Activated CD4-positive, alpha-beta T cell treated with anti-CD3 and anti-CD28 coated beads, Interleukin-2, amount 10 ng/mL, durations not matched to agents 7 days and 5 days (primary cell): ENCODE measurements at places on chromosomes 2 and 18. TPM values are rescaled to one million over a fixed set of nuclear protein-coding genes. Genes with fewer than 3 reads are reported as not detected.

- H3K27ac ChIP-seq: no peak overlapping the region
- no peaks in the 10 kb centered on the region for H3K36me3 ChIP-seq
- DNase-seq: no peak
Observed at GRCh38 chr2:73028841-73029240, 42.7 kb downstream of the SFXN5 start.

GRCh38 chr18:31649978-31650719 lies 34.2 kb downstream of the B4GALT6 start:
- peaks cover 19% of the 10 kb centered on the region for H3K27me3 ChIP-seq
- H3K4me3 ChIP-seq: no peak overlapping the region
- H3K36me3 ChIP-seq: no peaks in the 10 kb centered on the region
- H3K27ac ChIP-seq: no peak overlapping the region
- no peak for DNase-seq

GRCh38 chr2:235054919-235055318 lies 103.1 kb downstream of the SH3BP4 start:
- H3K27ac ChIP-seq: no peak overlapping the region
- no peak for DNase-seq
- no peaks in the 10 kb centered on the region for H3K36me3 ChIP-seq

DNA sequence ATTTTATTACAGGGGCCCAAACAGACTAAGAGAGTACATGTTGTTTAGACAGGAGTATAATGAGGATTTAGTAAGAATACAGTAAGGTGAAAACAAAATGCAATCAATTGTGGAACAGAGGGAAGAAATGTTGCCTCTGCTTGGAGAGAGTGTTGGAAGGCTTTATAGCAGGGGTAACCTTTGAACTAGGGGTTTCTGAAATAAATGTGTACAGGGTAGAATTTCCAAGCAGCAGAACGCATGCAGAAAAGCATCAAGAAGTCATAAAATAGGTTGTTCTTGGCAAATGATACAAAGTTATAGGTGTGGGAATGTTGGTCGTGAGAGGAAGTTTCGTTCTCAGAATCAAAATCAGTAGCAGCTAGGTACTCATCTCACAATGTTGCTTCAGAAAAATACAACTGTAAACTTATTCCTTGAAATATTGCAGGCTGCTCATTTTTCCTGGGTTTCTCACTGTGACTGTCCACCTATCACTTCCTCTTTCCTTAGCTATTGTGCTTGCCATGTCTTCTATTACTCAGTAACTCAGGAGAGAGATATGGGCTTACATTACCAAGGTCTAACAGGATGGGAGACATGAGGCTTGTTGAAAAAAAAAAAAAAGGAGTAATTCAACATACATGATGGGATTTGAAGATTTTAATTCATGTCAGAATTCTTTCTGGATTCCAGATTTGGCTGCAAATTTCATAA lies 17.1 kb upstream of the HNMT start:
- H3K4me3 ChIP-seq: no peak overlapping the region
- no peak overlapping the region for H3K27ac ChIP-seq
- no peaks in the 10 kb centered on the region for H3K36me3 ChIP-seq
- no peaks in the 10 kb centered on the region for H3K4me1 ChIP-seq
- no peak for DNase-seq

DNA sequence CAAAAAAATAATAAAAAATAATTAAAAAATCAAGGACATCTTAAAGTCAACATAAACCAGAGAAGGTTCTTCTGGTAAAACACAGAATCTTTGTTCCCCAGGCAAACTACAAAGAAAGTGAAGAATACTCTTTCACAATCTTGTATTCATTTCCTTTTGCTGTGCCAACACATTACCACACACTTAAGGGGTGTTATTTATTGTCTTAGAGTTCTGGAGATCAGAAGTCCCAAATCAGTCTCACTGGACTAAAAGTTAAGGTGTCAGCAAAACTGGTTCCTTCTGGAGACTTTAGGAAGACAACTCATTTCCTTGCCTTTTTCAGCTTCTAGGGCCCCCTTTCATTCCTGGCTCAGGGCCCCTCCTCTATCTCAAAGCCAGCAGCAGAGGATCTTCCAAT lies 12.2 kb upstream of the CAB39 start:
- no peak for DNase-seq
- H3K4me1 ChIP-seq: peaks cover 20% of the 10 kb centered on the region
- no peak overlapping the region for H3K4me3 ChIP-seq
- H3K36me3 ChIP-seq: peaks cover 20% of the 10 kb centered on the region
- H3K27ac ChIP-seq: no peak overlapping the region

- H3K4me3 ChIP-seq: no peak overlapping the region
- no peaks in the 10 kb centered on the region for H3K4me1 ChIP-seq
- H3K36me3 ChIP-seq: no peaks in the 10 kb centered on the region
- H3K27me3 ChIP-seq: no peaks in the 10 kb centered on the region
- no peak overlapping the region for H3K27ac ChIP-seq
Observed at GRCh38 chr18:72376256-72376655, 167.9 kb downstream of the CBLN2 start.

DNA sequence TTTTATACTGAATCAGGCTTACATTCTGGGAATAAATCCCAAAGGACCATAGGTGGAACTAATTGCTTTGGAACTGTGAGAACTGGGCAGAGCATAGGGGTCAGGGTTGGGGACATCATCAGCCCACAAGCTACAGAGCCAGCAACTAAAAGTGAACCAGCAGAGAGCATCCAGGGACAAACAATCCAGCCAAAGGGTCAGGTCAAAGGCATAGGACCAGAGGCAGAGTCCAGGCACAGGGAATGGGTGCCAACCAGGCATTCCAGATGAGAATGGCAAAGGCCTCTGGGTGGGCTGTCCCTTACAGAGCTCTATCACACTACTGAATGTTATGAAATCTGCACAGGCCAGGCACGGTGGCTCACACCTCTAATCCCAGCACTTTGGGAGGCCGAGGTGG lies 12.3 kb upstream of the DNER start:
- H3K27ac ChIP-seq: no peak overlapping the region
- no peak for DNase-seq
- H3K4me1 ChIP-seq: peaks cover 5% of the 10 kb centered on the region
- no peaks in the 10 kb centered on the region for H3K36me3 ChIP-seq
- no peak overlapping the region for H3K4me3 ChIP-seq

GRCh38 chr2:43375746-43376522 lies 149.5 kb upstream of the ZFP36L2 start:
- no peak overlapping the region for H3K27ac ChIP-seq
- no peaks in the 10 kb centered on the region for H3K27me3 ChIP-seq
- no peaks in the 10 kb centered on the region for H3K4me1 ChIP-seq
- no peak overlapping the region for H3K4me3 ChIP-seq

DNA sequence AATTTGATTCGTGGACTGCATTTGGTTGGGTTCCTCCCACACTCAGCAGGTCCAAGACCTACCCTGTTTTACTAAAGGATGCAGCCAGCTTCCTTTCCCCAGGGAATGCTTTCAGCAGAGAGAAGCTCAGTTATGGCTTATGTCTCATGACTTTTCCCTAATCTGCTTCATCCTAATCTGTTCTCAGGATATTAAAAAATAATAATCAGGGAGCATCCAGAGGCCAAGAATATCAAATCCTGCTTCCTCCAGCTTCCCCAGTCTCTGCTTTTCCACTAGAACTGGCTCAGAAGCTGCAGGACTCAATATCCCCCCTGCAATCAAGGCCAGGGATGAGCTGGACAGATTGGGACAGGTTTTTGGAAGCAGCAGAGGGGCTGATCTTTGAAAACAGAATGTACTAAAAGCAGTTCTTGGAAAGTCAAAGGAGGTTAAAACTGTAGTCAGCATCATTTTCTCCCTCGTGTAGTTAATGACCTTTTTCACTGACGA lies 326.9 kb upstream of the TNP1 start:
- DNase-seq: no peak
- H3K27me3 ChIP-seq: peaks cover 3% of the 10 kb centered on the region
- H3K4me1 ChIP-seq: no peaks in the 10 kb centered on the region
- H3K36me3 ChIP-seq: no peaks in the 10 kb centered on the region

DNA sequence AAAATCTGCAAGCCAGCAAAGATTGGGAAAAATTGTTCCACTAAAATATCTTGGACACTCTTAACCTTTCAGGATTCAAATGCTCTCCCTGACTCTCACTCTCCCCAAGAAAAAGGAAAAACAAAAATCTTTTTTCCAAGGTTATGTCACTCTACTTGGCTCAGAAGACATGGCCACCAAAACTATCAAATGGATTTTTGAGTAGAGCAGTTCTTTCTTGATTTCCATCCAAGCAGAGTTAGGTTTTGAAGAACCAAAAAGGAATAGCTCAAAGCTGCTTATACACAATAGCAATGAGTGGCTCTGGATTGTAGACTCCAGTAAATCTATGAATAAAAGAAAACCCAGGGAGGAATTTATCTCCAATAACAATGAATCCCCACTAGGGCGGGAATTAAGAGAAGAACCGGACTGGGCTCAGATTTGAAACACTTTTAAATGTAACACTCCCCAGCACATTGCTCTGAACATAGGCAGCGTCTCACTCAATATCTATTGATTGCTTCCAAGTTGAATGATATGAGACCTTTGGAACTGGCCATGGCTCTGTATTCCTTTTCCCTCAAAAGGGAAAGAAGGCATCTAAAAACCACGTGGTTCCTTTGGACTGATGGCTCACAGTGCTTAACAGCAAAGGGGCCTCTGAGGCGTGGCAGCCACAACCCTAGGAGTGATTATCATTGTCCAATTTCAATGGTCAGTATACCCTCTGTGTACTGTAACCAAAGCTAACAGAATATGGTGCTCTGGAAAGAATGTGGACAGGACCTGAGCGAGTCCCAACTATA lies 68.3 kb downstream of the SPRED2 start:
- H3K4me1 ChIP-seq: peaks cover 36% of the 10 kb centered on the region
- no peak overlapping the region for H3K27ac ChIP-seq
- H3K27me3 ChIP-seq: no peaks in the 10 kb centered on the region
- no peak for DNase-seq

GRCh38 chr2:30752811-30753210 lies 54.4 kb downstream of the CAPN13 start:
- H3K27me3 ChIP-seq: peaks cover 2% of the 10 kb centered on the region
- H3K4me3 ChIP-seq: no peak overlapping the region
- no peaks in the 10 kb centered on the region for H3K36me3 ChIP-seq
- DNase-seq: no peak

- no peaks in the 10 kb centered on the region for H3K4me1 ChIP-seq
- no peaks in the 10 kb centered on the region for H3K36me3 ChIP-seq
- H3K27me3 ChIP-seq: no peaks in the 10 kb centered on the region
Observed at GRCh38 chr2:5444854-5445253, 247.3 kb upstream of the SOX11 start.

DNA sequence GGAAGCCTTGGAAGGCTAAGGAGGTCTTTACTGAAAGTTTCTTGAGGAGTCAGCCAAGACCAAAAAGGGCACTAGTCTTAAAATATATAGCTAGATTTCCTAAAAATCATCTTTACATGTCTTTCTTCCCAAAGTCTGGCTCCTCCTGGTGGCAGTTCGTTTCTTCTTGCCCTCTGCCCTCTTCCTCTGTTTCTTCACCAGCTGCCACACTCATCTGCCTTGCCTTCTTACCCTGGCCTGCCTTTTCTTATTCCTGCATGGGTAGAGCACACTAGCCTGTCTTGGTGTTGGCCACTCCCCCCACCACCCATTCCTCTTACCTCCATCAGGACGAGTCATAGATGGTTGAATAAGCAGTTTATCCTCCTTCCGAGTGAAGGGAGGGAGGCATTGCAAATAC lies 129.8 kb downstream of the RAPGEF4 start:
- H3K27me3 ChIP-seq: peaks cover 7% of the 10 kb centered on the region
- DNase-seq: no peak
- no peaks in the 10 kb centered on the region for H3K36me3 ChIP-seq
- no peak overlapping the region for H3K27ac ChIP-seq
- H3K4me1 ChIP-seq: no peaks in the 10 kb centered on the region

DNA sequence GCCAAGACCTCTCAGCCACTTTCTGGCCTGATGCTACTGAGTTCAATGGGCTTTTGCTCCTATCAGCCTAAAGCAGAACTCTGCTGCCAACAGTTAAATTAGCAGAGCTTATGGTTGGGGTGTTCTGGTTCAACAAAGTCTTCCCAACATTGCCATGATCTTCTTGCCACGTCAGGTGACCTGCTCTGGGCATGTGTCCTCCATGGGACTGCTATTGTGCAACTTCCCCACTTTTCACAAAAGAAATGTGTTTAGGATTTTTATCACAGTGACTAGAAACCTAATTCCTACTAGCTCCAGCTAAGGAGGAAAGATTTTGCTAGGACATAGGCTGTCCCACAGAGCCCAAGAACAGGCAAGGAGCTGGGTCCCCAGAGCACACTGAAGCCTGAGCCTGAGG lies 56.4 kb downstream of the ALK start:
- no peaks in the 10 kb centered on the region for H3K36me3 ChIP-seq
- no peak overlapping the region for H3K4me3 ChIP-seq
- H3K27me3 ChIP-seq: peaks cover 23% of the 10 kb centered on the region
- no peak for DNase-seq
- no peak overlapping the region for H3K27ac ChIP-seq

GRCh38 chr2:232667989-232668583 lies 29.0 kb upstream of the GIGYF2 start:
- H3K27ac ChIP-seq: no peak overlapping the region
- no peak for DNase-seq
- no peaks in the 10 kb centered on the region for H3K4me1 ChIP-seq
- no peak overlapping the region for H3K4me3 ChIP-seq

DNA sequence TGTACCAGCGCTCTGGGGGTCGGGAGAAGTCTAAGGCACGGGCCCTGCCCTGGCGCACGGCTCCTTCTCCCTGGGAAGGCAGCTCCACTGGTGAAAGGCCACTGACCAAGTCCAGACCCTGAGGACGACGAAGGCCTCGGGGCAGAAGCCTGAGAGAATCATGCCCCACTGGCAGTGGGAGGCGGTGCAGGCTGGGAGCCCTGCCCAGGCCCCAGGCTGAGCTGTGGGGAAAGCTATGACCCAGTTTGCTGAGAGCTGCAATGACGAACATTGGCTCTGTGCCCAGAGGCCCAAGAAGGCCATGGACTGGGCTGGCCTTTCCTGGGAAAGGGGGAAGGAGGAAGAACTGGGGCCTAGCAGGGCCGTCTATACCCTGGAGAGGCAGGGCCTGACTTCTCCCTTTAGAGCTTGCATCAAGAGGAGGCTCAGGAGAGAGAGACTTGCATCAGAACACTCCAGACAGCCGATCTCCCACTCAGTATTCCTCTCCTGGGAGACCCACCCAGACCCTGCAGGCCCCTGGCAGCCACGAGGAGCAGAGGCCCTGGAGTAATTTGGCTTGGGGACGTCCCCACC lies 32.9 kb downstream of the HS1BP3 start:
- H3K4me1 ChIP-seq: no peaks in the 10 kb centered on the region
- no peaks in the 10 kb centered on the region for H3K27me3 ChIP-seq
- H3K36me3 ChIP-seq: no peaks in the 10 kb centered on the region

DNA sequence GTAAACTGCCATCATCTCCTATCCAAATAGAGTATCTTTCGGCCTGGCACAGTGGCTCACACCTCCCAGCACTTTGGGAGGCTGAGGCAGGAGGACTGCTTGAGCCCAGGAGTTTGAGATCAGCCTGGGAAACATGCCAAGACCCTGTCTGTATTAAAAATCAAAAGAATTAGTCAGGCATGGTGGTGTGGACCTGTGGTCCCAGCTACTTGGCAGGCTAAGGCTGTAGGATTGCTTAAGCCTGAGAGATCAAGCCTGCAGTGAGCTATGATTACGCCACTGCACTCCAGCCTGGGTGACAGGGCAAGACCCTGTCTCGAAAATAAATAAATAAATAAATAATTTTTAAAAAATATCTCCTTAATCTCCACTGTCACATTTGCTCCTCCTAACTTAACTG lies 14.7 kb upstream of the ARPC2 start:
- peaks cover 17% of the 10 kb centered on the region for H3K27me3 ChIP-seq
- H3K4me1 ChIP-seq: peaks cover 3% of the 10 kb centered on the region
- no peaks in the 10 kb centered on the region for H3K36me3 ChIP-seq
- no peak overlapping the region for H3K27ac ChIP-seq

The NTSR2 gene
- not detected for total RNA-seq

The ERFE gene
- not detected for total RNA-seq

The CTAGE1 gene
- total RNA-seq: not detected

The FBLN7 gene
- 8.3 TPM for total RNA-seq

The NAT8 gene
- total RNA-seq: not detected

The HDHD2 gene
- 31.2 TPM for total RNA-seq
